ENCODE measurements at places on chromosomes 2 and 18.

DNA sequence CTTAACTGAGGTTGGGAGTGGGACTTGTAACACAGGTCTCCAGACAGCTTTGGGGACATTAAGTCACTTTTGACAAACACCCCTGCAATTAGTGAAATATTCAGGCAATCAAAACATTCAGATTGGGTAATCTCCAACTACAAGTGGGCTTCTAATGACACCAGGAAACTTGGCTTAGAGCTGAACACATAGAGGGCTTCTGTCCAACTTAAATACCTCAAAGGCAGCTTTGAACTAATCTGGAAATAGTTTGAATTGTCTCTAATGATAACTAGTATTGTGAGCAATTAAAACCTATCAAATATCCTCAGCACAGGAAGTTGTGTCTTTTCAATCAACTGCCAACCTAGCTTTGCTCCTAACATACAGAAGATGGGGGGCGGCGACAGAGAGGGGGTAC is 5.1 kb upstream of the ASPRV1 start:
- no peak for DNase-seq

DNA sequence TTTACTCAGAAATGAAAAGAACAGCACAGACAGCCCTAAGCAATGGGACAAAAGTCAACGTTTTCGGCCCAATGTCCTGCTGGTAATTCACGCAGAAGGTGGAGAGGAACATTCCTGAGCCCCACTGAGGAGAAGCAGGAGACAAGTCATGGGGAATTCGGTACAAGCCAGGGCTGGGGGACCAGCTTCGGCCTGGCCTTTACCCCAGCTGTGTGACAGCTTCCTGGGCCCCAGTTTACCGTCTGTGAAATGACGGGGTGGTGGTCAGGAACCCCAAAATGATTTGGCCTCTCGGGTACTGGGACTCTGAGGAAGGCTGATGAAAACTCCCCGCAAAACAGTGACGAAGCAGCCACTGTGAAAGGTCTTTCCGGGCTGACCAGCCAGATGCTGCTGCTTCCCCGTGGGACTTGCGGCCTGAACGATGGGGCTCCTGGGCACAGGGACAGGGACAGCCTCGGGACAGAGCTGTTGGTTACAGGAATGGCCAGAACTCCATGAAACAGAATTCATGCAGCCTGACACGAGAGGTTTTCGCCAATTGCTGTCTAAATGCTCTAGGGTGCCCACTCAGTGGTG is 21.6 kb downstream of the KIF1A start:
- no peak for DNase-seq

GRCh38 chr2:231662028-231662810 is 46.1 kb upstream of the PTMA start:
- peak; percentile 97 for DNase-seq

DNA sequence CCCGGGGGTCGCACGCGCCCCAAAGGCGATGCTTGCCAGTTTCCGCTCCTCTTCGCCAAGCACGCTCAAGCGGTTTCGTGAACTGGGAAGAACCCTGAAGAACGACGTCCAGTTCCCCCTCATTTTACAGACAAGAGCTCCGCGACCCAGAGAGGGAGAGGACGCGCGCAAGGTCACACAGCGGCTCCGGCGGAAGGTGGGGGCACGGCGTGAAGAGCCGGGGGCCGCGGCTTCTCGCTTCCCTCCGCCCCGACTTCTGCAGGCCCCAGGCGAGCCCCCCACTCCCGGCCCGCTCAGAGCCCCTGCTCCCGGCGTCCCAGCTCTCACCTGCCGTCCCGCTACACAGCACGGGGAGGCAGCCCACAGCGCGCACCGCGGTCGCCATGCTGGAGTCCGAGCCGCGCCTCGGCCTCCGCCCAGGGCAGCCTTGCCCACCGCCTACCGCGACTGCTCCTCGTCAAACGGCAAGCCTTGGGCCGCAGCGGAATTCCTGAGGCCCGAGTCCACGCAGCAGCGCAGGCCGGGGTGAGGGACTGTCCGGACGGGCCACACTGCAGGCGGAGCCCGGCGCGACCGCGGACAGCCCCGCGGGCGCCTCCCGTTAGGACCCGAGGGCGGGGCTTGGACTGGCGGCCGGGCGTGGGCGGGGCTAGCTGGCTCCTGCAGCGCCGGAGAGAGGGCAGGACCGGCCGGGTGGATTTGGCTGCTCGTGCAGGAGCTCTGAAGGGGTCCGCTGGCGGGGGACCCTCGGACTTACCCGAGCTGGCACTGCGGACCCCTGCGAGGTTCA is at the start of gene MRPS5:
TSS of gene MRPS5 (minus strand) at position 402 of the 790 bp plus-strand sequence. CDS start at position 385, 17 bp downstream.
- DNase-seq, result peak; percentile 94

GRCh38 chr2:73202156-73203054 is at the start of gene NOTO:
Gene NOTO (plus strand): TSS chr2:73202574. CDS start chr2:73202667, 93 bp downstream.
- peak; percentile 15 for DNase-seq

DNA sequence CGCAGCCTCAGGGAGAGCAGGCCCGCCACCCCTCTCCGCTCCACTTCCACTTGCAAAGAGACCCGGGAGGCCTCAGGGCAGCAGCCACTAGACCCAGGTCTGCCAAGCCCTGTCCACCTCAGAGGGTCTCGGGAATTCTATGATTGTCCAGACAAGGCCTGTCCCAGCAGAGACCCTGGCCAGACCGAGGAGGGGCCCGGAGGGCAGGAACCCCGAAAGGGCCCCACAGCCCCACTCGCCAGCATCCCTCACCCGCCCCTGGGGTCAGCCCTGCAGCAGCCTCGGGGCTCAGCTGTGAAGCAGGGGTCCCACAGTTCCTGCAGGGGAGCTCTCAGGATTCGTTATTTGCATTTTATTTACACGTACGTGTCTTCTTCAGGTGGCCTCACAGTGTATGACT is 269.5 kb downstream of the EIPR1 start:
- DNase-seq, result no peak

DNA sequence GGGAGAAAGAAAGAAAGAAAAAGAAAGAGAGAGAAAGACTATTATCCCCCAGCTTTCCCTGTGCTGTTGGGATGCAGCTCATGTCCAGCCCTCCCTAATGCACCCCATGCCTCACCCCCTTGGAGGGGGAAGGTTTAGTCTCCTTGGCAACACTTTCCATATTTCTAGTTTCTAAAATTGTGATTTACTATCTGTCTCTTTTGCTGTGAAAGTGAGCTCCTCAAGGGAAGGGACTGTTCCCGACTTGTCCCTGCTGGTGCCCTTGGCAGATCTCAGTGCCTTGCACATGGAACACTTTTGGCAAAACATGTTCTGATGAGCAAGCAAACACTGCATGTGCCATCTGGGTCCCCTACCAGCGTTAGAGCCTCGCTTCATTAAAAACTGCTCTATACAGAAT is 11.7 kb upstream of the NAPG start:
- DNase-seq, result no peak

DNA sequence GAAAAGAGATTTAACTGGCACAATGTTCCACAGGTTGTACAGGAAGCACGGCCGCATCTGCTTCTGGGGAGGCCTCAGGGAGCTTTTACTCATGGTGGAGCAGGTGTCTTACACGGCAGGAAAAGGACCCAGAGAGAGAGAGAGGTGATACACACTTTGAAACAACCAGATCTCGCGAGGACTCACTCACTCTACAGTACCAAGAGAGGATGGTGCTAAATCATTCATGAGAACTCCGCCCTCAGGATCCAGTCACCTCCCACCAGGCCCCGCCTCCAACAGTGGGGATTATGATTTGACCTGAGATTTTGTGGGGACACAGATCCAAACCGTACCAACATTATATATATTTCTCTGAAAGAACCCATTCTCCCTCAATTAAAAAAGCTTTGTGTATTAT is 79.7 kb upstream of the DOCK10 start:
- DNase-seq, result no peak

- no peak for DNase-seq
Measured at GRCh38 chr2:217479566-217479965, 523.2 kb downstream of the TNS1 start.

- DNase-seq, result no peak
Measured at GRCh38 chr2:235553696-235554100, 59.9 kb downstream of the AGAP1 start.

GRCh38 chr2:54663424-54664030 is 59.9 kb upstream of the EML6 start:
- no peak for DNase-seq

GRCh38 chr2:86193901-86194567 is 1.2 kb downstream of the IMMT start:
- DNase-seq, result no peak

DNA sequence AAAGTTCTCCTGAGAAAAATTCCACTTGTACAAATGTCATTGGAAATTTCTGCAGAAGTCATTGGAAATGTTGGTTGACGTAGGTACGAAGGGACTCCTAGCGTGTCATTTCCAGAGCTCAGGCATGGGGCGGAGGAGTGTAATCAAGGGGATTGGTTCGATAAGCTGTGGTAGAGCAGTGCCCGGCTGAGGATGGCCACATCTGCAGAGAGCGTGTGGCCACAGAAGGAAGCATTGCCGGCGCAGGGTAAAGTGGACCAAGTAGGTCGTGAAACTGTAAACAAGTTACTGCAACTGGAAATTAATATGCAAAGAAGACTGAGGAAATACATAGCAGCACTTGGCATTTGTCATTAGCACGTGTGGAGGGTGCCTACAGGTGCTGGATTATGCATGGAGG is 101.8 kb downstream of the DGKD start:
- no peak for DNase-seq

- peak; percentile 48 for DNase-seq
Measured at GRCh38 chr2:234427081-234428061, 69.5 kb downstream of the ARL4C start.
